Activated CD8-positive, alpha-beta memory T cell treated with anti-CD3 and anti-CD28 coated beads, Interleukin-2, amount 50 U/mL, for 4 hours (primary cell): ENCODE measurements at places on chromosomes 2 and 18.

GRCh38 chr2:63054841-63055225 is 4.2 kb downstream of the OTX1 start:
- no peak for DNase-seq

DNA sequence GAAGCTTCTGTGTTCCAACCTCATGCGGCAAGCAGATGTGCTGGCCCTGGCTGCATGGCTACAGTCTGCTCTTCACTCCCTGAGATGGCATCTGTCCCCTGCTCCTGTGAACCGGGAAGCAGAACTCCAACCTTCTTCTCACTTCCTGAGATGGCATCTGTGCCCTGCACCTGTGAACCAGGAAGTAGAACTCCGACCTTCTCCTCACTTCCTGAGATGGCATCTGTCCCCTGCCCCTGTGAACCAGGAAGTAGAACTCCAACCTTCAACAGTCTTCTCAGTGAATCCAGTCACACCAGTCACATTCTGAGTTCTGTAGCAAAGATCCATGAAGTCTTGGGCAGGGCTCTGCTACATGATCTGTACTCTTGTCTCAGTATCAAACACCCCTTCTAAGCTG is 887.2 kb upstream of the KLHL29 start:
- DNase-seq, result no peak

DNA sequence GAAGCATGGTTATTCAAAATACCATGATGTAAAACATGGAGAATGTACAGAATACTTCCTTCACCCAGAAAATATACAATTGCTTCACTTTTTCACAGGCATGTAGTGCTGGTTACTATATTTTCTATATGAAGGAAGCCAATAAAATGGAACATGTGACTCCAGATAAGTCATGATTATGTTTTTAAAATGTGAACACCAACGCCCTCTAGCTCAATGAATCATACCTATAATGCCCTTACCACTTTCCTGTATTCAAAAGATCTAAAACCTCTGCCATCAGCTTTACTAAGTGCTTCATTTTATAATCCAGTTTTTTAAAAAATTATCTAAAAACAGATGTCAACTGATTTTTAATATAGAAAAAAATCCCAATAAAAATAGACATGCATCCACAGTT is 59.9 kb downstream of the SMAD2 start:
- DNase-seq, result no peak

GRCh38 chr2:242098445-242099128 is 229.1 kb downstream of the RTP5 start:
- DNase-seq, result no peak

DNA sequence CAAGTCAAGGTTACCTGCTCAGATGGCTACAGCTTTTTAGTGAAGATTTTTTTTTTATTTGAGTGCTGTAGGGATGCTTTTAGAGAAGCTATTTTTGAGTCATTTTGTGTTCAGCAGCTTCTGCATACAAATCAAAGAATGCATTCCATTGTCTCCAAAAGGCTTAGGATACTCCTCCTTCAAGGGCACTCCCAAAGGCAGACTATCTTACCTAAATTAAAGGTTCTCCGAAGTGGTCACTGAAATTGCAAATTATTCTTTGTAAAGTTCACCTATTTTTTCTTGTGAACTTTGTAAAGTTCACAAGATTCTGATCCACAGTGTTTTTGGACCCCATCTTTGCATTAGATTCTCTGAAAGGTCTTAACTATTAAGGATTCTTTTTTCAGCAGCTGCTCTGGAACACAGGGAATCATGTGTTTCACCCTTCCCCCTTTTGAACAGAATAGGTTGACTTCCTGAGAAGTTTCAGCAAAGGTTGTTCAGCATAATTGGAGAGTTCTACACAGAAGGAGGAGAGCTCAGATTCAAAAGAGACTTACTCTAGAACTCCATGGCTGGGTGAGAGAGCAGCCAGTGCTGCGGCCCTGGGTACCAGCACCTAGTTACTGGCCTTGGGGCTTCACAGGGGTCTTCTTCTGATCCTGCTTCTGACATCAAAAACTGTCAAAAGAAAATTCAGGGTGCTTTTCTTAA is 14.5 kb downstream of the CLIP4 start:
- no peak for DNase-seq

DNA sequence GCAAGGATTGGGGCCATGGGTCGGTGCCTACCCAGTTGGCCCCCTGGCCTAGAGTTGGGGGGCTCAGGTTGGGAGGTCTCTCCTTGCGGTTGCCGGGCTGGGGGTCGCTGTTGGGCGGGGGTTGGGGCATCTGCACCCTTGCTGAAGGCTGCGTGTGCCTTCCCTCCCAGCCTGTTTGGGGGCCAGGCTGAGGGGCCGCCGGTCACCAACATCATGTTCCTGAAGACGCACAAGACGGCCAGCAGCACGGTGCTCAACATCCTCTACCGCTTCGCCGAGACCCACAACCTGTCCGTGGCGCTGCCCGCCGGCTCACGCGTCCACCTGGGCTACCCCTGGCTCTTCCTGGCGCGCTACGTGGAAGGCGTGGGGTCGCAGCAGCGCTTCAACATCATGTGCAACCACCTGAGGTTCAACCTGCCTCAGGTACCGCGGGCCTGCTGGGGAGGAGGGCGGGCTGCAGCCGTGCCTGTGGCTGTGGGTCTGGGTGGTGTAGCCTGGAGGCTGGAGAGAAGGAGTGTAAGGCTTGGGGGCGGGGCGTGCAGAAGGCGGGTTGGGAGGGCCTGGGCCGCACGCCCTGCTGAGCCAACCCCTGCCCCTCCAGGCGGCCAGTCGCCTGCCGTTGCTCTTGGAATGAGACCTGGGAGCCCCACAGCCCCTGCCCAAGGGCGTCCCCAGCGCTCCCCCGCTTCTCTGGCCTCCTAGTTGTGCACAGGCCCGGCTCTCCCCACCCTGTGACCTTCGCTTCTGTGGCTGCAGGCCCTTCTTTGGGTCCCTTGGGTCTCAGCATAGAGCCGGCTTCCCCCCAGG is 7.2 kb upstream of the NEU4 start:
- DNase-seq, result peak; percentile 13
